Ascending aorta (tissue), 2 donors: ENCODE measurements at places on chromosomes 16 and 17. TPM values are rescaled to one million over a fixed set of nuclear protein-coding genes. Genes with fewer than 3 reads are reported as not detected.

The TMEM235 gene
- total RNA-seq = not detected

The GPR142 gene
- not detected for total RNA-seq

The TBC1D28 gene
- not detected for total RNA-seq

The IL34 gene
- total RNA-seq = 116 TPM

GRCh38 chr16:89073346-89074071, 20.1 kb upstream of the ACSF3 start:
- no peak overlapping the region for H3K4me3 ChIP-seq
- H3K27me3 ChIP-seq = no peaks in the 10 kb centered on the region
- no peaks in the 10 kb centered on the region for H3K4me1 ChIP-seq

DNA sequence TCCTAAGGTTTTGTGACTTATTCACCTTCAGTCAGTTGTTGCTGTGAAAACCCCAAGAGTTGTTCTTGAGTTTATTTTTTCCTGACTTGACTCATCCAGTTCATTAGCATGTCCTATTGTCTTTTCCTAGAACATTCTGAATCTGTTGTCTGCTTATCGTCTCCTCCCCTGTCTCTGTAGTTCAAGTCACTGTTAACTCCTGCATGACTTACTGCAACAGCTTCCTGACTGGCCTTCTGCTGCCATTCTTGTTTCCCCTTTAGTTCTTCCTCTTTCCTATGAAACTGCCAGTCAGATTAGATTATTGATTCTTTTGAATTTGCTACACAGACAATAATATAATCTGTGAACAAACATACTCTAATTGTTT, 161.5 kb downstream of the FTO start:
- H3K4me1 ChIP-seq = no peaks in the 10 kb centered on the region
- H3K27ac ChIP-seq = no peak overlapping the region
- H3K36me3 ChIP-seq = no peaks in the 10 kb centered on the region
- no peak overlapping the region for H3K4me3 ChIP-seq
- H3K27me3 ChIP-seq = no peaks in the 10 kb centered on the region
- DNase-seq = no peak

DNA sequence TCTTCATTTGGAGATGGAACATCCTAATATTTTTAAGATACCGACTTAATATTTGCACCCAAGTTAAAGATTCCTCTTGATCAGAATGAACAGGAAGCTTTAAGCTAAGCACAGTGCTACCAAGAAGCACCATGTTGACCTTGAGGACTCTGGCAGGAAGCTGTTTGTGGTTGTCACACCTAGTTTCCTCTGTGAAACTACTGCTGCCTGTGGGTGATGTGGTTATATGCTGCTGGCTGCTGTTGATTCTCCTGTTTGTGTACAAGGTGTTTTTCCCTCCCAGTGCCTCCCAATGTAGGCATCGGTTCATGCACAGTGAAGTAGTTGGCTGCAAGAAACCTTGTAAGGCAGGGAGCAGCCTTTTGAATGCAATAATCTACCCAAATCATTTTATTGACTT, 23.4 kb downstream of the RBL2 start:
- peaks cover 65% of the 10 kb centered on the region for H3K36me3 ChIP-seq
- H3K27me3 ChIP-seq = no peaks in the 10 kb centered on the region
- no peak overlapping the region for H3K4me3 ChIP-seq
- no peak for DNase-seq
- H3K27ac ChIP-seq = no peak overlapping the region

GRCh38 chr16:12096828-12097522, 120.4 kb downstream of the SNX29 start:
- H3K36me3 ChIP-seq = no peaks in the 10 kb centered on the region
- H3K4me3 ChIP-seq = no peak overlapping the region
- no peak overlapping the region for H3K27ac ChIP-seq
- no peak for DNase-seq
- no peaks in the 10 kb centered on the region for H3K27me3 ChIP-seq

- no peaks in the 10 kb centered on the region for H3K27me3 ChIP-seq
- H3K4me1 ChIP-seq = no peaks in the 10 kb centered on the region
- no peak overlapping the region for H3K4me3 ChIP-seq
- no peak for DNase-seq
- no peaks in the 10 kb centered on the region for H3K36me3 ChIP-seq
- H3K27ac ChIP-seq = no peak overlapping the region
Observed at GRCh38 chr17:58254803-58255202, 16.4 kb downstream of the LPO start.
